HepG2 (cell line): ENCODE measurements at places on chromosomes 3 and 15.
A peak's percentile ranks its signal among the peaks of the same experiment; 100 is the strongest.

- peak; percentile 34 for DNase-seq
Measured at GRCh38 chr3:127970966-127971592, 56.0 kb downstream of the KBTBD12 start.

DNA sequence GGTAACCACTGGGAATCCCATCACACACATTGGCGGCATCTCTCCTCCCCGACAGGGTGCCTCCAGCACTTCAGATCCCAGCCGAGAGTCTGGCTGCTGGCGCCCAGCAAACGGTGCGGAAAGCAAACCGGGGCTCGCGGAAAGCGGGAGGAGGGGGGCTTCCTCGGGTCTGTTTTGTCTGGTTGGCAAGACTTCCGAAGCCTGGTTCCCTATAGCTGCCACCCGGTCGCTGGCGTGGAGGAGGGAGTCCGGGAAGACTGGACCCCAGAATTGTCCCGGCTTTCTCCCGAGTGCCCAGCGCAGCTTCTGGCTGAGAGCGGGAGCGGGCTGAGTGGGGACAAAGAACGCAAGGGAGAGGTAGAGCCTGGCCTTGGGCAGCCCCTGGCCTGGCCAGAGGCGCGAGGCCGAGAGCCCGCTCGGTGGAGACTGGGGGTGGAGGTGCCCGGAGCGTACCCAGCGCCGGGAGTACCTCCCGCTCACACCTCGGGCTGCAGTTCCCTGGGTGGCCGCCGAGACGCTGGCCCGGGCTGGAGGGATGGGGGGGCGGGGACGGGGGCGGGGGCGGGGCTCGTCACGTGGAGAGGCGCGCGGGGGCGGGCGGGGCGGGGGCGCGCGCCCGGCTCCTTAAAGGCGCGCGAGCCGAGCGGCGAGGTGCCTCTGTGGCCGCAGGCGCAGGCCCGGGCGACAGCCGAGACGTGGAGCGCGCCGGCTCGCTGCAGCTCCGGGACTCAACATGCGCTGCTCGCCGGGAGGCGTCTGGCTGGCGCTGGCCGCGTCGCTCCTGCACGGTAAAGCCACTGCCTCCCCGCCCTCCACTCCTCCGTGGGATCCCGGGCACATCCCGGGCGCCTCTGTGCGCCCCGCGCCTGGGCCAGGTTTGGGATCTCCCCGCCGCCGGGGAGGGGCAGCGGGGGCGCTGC lies at the start of gene CHRNA7:
CHRNA7 (plus strand) TSS at position 654 of the 920 bp plus-strand sequence; CDS start at position 734, 80 bp downstream.
- DNase-seq = peak; percentile 12

DNA sequence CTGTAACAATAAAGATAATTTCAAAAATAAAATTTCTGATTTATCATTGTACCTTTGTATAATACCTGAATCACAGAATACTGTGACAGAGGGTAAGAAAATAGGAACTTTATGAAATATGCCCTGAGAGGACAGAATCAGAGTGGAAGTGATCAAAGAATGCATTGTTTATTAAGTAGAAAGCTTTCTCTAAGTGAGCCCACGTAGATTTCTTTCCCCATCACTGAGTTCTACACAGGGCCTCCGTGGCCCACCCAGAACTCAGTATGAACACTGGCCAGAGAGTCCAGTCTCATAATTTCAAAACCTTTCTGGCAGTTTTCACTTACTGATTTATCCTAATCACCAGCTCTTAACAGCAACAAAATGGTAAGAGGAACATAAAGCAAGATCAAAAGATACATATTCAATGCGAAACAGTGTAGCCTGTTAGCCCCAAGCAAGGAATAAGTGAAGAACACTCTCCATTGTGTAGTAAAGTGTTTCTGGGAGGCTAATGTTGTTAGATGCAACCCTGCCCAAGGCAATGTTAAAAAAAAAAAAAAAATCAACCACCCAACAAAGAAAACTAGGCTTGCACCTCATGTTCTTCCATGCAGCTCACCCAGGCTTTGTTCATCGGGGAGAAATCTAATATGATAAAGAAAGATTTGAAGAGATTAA lies 341.3 kb downstream of the LSAMP start:
- no peak for DNase-seq

GRCh38 chr3:154210986-154211385 lies 89.8 kb downstream of the ARHGEF26 start:
- DNase-seq = no peak

- DNase-seq = no peak
Measured at GRCh38 chr15:42576776-42577175, 1.4 kb downstream of the STARD9 start.

DNA sequence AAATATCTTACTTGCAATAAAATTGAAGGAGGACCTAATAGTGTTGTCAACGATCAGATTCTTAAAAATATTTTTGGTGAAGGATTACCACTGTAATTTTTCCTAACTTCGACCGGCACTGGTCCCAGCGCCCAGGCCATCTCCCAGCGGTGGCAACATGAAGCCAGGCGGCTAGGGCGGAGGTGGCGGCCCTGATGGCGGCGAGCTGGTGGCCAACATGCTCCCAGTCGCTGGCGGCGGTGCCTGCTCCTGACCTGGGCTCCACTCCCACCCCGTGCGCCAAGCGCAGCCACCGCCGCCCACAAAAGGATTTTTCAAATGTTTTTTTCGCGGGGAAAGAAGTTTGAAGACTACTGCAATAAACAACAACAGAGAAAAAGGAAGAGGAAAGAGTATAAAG lies 56.5 kb upstream of the B3GALNT1 start:
- no peak for DNase-seq

DNA sequence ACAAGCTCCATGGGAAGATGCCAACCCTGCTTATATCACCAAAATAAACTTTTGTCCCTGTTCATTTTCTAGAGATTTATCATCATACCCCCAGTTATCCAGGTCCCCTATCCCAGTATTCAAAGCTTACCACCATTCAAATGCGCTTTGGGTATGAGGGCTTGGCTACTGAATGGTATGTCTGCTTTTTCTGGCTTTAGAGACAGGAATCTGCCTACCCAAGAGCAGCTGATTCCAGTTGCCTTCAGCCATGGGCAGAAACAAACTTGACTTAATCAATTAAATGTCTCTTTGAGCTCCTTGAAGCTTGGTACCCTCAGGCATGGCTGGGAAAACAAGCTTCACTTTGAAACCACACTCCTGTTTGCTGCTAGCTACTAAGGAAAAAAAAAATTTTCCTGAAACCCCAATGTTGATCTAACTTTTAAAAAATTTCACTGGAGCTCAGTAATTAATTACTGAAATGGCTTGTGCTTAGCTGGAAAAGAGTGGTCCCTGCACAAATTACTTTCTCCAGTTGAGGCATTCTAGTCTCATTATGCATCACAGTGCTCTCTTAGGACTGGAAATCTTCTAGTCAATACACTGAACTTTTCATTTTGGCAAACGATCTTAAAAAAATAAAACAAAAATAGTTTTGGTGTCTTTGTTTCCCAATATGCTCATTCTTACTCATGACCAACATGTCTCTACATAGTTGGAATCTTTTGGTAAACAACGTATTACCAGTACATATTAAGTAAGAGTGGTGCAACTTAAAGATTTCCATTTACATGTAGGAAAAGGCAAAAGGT lies 242.8 kb downstream of the DTWD1 start:
- no peak for DNase-seq

GRCh38 chr3:22951910-22952309 lies 251.2 kb upstream of the UBE2E2 start:
- DNase-seq = no peak

DNA sequence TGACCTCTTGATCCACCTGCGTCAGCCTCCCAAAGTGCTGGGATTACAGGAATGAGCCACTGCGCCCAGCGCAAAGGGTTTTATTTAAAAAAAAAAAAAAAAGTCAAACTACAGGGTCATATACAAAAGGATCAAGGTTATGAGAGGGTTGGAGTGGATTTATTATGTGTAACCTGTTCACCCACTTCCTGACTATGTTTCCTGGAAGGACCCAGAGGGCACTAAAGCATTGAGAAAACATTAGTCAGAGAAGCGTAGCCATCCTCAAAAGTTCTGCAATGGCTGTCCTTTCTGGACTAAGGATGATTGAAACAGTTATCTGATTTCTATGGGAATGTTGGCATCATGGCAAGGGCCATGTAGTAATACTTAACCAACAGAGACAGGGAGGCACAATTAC lies 7.3 kb upstream of the SCAPER start:
- no peak for DNase-seq

DNA sequence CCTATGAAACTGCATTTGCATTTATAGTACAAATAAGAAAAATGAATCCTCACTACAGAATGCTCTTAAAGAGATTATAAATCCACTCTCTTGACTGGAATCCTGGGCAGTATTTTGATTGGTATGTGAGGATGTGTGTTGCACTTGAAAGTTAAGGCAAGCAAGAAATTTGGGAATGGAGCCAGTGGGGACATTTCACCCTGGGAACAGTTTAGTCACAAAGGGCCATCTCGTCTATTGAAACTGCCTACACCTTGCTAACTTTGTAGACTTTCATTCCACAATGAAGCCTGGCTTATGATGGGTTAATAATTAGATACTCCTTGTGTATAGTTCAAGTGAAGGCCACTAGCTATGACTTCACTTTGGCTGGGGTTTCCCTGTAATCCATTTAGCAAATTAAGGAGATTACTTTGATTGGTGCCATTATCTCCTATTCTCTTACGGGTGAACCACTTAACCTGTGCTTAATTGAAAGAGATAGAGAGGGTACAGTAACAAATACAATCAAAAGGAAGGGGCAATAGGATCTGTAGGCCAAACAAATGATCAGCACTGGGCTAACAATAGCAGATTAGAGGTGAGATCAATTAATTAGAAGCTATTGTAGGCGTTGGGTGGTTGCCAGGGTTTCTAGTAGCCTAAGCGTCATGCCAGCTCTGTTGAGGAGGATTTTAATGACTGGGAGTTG lies 146.9 kb upstream of the RARB start:
- DNase-seq = no peak

GRCh38 chr3:159989973-159990846 lies 1.6 kb downstream of the IL12A start:
- DNase-seq = no peak

DNA sequence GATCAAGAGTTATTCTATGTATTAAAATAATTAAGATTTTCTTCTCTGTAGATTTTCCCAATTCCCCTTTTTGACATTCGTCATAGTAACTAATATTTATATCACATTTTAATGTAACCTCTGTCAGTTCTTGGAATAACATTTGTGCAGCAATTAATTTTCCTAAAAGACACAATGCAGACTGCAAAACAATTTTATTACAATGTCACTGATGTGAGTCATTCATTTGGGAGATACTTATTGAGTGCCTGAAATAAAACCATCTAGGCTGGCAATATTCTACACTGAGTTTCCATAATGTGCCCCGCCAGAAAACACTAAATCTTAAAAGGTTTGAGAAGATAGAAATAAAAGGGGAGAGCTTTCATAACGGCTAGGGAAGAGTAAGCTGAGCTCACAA lies 6.7 kb upstream of the USP13 start:
- DNase-seq = no peak

DNA sequence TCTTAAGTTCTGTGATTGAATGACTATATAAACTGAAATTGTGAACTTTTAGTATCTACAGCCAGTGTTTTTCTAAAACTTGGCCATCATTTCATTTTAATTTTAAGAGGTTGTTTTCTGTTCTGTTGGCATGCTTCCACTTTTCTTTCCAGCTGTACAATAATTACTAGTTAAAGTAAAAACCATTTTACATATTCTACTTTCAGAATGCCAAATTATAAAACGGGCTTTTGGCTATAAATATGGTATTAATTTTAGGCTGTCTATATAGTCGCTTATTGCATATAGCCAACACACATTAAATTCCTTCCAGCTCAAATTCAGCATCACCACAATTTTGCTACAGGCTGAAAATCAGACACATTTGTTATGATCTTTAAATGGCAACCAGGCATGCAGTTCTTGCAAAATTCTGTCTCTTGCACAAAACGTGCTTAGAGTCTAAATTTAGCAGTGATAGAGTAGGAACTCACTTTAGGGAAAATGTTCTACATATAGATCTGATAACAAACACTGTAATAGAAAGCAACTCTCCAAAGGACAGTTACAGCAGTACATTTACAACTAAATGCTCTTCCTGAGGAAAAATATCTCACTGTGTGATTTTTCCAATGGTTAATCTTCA lies 81.1 kb downstream of the BTD start:
- no peak for DNase-seq

DNA sequence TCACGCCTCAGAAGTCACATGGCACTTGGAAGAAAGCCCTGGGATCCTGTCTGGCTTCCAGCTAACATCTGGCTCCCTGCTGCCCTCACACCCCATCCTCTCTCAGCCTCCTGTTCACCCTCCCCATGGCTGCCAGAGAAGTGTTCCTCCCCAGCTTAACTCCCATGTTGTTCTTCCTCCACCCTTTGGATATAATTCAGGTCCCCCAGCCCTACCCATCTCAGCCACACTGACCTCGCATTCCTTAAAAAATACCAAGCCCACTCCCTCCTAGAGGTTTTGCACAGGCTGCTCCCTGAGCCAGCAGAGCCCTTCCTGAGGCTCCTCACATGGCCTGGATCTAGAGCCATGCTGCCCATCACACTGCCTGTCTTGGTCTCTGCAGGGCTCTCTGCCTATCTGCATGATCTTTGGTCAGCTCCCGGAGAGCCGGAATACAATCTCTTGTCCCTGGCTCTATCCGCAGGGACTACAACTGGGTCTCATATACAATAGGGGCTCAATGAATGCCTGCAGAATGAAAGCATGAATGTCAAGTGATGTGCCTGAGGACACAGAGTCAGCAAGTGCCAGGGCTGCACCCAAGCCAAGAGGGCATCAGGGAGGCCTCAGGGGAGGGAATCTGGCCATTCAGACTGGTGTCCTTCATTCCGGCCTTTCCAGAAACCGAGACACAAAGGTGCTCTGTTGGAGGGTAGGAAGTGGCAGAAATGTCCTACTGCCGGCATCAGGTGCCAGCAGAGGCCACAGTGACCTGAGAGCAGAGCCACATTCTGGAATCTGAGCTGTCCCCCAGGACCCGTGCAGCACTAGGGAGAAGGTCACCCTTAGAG lies 3.8 kb upstream of the TKT start:
- DNase-seq = peak; percentile 39

DNA sequence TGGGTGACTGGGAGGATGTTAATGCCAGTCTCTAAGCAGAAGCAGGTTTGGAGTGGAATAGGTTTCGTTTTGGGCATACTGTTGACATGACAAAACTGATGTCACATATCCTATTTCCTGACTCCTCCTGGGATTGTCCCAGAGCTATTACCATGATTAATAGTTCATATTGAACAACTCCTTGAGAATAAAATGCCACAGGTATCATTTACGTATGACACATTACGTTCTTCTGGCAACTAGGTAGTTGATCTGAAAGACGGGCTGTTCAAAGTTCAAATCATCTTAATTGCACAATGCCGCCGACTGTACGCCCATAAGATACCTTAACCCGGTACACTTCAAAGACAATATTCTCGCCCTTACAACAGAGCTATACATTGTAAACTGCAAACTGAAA lies 1.4 kb upstream of the RAB5A start:
- DNase-seq = no peak

DNA sequence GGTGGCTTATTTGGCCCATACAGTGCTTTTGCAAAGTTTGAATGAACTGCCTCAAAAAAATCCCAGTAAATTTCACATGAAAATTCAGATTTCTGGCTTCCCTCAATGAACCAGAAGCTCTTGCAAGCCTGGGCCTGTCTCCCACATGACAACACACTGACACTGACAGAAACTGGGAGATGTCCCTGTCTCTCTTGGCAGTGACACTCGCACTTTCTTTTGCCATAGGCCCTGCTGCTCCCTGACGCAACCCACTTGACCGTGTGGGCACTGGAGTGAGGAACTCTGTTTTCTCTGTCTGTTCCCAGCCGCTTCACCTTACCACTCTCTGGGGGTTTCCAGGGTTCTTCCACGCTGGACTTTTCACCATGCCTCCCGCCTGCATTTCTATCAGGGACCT lies 524.5 kb downstream of the SHQ1 start:
- no peak for DNase-seq

GRCh38 chr3:4981294-4981664 lies 2.0 kb downstream of the BHLHE40 start:
- DNase-seq = no peak
